Heart left ventricle (tissue), 16 donors: ENCODE measurements at places on chromosomes 5 and 9. TPM values are rescaled to one million over a fixed set of nuclear protein-coding genes. Genes with fewer than 3 reads are reported as not detected.

The RFX3 gene
- polyA plus RNA-seq, result 0.84 TPM

The ADGRD2 gene
- polyA plus RNA-seq, result not detected

The CXCL14 gene
- 0.69 TPM for polyA plus RNA-seq

The NTRK2 gene
- 1.3 TPM for polyA plus RNA-seq

The C5orf46 gene
- polyA plus RNA-seq, result 28.6 TPM
